ENCODE measurements at places on chromosomes 6 and 20. TPM values are rescaled to one million over a fixed set of nuclear protein-coding genes. Genes with fewer than 3 reads are reported as not detected.

- DNase-seq = no peak
These were observed 133.4 kb upstream of the DTNBP1 start for GRCh38 chr6:15796130-15796771.

The PTCRA gene
- total RNA-seq = not detected

The SMOC2 gene
- total RNA-seq = not detected

The RIN2 gene
- 31.9 TPM for total RNA-seq

The LKAAEAR1 gene
- total RNA-seq = not detected

The TMC2 gene
- not detected for total RNA-seq

All from HT-29 (cell line).